AG10803 (cell line): ENCODE measurements at places on chromosomes 16 and 17.

DNA sequence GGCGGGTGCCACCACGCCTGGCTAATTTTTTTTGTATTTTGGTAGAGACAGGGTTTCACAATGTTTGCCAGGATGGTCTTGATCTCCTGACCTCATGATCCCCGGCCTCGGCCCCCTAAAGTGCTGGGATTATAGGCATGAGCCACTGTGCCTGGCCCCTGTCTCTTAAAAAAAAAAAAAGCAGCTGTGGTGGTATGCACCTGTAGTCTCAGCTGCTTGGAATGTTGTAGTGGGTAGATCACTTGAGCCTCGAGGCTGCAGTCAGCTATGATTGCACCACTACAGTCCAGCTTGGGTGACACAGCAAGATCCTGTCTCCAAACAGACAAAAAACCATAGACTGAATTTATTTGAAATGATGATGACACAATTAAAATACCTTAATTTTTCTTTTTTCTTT lies 24.3 kb downstream of the CDK12 start:
- DNase-seq, result peak; percentile 98

DNA sequence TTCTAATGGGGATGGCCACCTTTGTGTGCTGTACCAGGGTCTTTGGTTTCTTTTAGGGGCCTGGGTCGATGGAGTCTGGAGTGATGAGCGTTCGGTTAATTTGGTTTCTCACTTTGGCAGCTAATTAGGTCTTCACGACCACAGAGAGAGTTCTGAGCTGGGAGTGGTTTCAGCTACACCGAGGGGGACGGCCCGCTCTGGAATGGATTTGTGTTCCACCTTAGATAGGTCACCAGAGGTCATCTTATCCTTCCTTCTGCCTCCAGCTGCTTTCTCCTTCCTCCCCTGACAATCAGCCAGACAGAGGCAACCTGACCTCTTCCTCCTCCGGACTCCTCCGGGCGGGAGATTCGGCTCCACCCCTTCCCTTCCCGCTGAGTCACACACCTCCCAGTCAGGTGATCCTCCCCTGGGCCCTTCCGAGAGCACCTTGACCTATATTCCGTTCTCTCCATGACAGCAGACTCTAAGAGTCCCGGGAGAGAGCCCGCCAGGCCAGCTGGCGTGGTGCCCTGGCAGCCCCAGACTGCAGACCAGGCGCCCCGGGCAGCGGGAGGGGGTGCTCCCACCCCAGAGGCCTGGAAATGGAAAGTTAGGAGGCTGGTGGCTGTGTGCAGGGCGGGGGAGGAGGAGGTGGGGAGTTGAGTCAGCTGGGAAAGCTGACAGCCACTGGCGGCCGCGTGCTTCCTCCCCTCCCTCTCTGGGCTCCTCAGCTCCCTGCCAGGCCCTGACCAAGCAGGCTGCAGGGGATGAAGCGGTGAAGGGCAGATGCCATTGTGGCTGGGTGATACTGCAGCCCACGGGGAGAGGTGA lies 44.7 kb downstream of the CHD9 start:
- DNase-seq, result peak; percentile 86

- peak; percentile 67 for DNase-seq
Observed at GRCh38 chr17:66654106-66654740, 180.7 kb upstream of the CACNG5 start.

DNA sequence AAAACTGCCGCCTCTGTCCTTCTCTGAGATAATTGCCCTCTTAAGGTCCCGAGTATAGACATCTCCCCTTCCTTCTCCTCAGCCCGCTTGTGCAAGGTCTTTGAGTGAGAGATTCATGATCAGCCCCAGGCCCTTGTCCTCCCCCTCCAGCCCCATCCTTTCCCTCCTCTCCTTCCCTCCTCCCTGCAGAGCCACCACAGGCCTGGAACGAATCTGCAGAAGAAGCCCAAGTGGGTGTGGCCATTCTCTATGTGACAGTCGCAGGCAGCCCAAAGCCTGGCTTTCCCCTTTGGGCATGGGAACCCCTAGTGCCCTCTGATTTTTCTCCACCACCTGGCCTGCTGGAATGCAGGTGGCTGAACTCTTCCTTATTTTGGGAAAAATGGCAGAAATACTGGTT lies 7.2 kb upstream of the NDRG4 start:
- DNase-seq, result no peak

- no peak for DNase-seq
Observed at GRCh38 chr16:64997121-64997520, 124.7 kb downstream of the CDH11 start.

DNA sequence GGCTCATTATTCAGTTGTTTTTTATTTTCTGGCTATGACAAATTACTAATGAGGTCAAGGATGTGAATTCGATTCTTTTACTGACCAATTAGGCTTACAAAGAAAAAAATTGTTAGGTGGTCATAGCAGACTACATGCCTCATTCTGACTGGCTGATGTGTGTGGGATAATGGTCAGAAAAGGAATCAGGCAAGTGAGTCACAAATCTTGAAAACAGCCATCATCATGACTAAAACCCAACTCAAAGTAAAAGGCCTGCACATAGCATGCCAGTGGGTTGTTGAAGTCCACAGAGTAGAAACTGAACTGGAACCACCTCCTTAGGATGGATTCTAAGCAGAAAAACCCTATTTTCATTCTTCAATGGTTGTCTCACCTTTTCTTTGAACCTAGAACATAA lies 8.6 kb downstream of the RPGRIP1L start:
- DNase-seq, result peak; percentile 84

DNA sequence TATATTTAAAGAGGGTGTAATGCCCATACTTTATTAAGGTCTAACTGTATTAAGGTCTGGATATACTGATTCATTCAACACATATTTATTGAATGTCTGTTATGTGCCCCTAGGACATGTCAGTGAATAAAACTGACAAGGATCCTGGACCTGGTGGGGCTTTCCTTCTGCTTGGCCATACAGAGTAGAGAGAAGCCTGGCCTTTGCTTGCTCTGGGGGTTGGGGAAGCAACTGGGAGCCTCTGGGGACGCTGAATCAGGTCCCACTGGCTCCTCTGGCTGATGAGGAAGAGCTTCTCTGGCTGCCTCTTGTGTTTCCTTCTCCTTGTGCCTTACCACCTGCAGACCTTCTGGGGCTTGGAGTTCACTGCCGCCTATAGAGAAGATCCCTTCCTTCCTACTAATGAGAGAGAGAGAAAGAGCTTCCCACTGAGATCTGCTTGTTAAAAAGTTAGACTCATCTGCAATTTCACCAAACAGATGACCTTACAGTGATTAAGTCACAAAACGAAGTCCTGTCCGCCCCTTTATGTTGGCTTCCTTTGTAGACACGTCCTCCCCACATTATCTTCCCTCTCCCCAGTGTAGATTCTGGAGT lies 49.7 kb downstream of the MSI2 start:
- DNase-seq, result no peak

DNA sequence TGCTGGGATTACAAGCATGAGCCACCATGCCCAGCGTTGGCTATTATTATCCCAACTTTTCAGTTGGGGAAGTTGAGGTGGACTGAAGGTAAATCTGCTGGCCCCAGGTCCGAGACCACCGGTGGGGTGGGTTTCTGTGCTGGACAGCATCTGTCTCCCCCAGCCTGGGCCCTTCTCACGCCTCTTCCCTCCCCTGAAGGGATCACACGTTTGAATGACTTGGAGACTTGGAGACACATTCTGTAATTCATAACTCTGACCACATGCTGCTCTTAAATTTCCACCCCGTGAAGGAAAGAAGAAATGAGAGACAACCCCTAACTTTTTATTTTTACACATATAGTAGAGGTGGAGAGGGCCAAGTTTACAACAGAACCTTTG lies 109.8 kb downstream of the MSI2 start:
- no peak for DNase-seq

DNA sequence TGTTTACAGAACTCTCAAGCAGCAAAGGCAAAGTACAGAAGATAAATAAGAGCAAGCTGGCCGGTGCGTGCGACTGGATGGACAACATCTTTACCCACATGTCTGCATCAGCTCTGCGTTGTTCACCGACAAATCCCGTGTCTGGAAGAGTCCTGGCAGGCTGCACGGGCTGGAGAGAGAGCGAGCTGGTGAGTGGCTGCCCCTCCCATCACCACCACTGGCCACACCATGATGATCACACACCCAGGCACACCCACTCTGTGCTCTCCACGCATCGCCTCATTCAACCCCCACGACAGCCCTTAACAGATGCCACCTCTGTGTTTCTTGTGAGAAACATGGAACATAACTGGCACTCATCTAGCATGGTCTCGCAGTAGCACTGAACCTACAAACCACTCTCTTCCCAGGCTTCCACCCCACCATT lies 59.2 kb downstream of the ANKRD11 start:
- DNase-seq, result peak; percentile 86

DNA sequence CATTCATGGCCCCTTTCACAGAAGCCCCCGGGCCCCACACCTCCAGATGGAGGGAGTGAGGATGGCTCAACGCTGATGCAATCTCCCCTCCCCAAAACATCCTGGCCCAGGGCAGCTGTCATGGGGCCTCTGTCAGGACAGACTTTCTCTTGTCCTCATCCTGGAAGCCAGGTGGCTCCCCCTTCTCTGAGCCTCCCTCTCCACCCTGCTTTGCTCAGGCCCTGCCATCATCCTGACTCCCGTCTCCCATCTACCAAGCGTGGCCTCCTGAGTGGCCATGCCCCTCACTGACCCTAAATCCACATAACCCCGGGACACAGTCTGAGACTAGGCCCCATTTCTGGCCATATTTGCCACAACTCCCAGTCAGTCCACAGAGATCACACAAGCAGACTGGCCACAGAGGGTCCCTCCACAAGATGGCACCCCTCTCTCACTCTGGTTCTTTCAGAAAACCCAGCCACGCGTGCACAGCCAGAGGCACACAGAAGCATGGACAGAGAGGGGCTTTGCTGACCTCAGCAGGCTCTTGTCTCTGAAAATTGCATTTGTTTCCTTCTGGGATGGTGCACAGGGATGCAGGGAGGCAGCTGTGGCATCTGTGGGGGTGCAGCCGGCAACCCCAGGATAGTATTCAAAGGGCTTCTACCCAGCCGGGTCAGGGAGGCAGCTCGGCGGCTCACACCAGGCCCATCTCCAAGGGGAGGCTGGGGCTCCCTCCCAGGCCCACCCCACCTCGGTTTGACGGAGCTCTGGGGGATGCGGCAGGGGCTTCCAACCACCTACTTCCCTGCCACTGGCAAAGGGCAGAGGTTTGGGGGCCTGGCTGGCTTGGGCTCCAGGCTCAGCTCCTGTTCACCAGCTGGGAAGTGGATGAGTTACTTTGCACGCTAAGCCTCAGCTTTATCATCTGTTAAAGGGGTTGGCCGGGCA lies 16.9 kb downstream of the DOC2B start:
- DNase-seq, result peak; percentile 40

- no peak for DNase-seq
Observed at GRCh38 chr17:77435272-77436057, 294.7 kb downstream of the SEC14L1 start.

GRCh38 chr16:65672960-65673359 lies 551.1 kb upstream of the CDH11 start:
- peak; percentile 51 for DNase-seq

- DNase-seq, result no peak
Observed at GRCh38 chr17:61160789-61161445, 238.7 kb upstream of the TBX2 start.

GRCh38 chr16:86994651-86995171 lies 322.5 kb downstream of the C16orf95 start:
- peak; percentile 82 for DNase-seq

- DNase-seq, result peak; percentile 51
Observed at GRCh38 chr16:84065536-84066132, 23.0 kb upstream of the SLC38A8 start.

DNA sequence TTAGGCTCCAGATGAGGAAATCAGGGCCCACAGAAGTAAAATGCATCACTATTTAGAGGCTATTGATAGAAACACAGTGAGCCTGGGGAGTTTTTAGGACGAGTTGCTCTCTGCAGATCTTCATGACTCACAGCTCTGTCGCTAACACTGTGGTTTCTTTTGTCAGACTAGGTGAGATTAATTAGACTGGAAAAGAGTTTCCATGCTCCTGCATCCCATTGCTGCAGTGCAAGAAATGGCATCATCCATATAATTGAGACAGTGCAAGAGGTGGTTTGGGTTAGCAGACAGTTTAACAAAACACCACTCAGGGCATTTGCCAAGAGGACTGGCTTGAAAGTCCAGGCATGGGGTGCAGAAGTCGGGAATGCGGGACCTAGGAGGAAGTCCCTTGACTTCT lies 198.8 kb upstream of the CACNG5 start:
- peak; percentile 83 for DNase-seq

DNA sequence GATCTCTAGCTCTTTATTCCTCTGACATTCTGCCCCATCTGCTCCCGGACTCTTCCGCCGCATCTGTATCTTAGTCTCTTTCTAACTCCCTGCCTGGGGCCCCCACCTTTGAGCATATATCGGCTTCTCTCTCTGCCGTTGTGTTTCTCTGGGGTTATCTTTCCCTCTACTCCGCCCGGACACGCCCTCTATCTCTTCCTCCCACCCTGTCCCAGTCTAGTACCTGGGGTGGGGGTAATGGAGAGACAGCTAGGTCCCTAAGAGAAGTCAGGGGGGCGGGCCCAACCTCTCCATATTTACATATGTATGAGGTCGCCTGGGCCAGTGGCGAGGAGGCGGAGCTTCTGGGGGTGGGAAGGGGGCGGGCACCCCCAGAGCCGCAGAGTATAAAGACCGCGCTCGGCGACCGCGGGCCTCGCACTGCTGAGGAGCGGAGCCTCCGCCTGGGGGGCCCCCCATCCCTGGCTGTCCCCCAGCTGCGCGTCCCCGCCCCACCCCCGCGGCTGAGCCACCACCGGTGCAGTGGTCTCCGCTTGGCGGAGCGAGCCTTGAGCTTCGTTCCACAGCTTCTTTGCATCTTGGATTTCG lies at the start of gene ATP1B2:
ATP1B2 (plus strand) TSS at position 418 of the 588 bp plus-strand sequence. CDS start 593 bp downstream, outside the sequence.
- no peak for DNase-seq

GRCh38 chr16:23406546-23407240 lies 46.3 kb downstream of the COG7 start:
- peak; percentile 5 for DNase-seq

DNA sequence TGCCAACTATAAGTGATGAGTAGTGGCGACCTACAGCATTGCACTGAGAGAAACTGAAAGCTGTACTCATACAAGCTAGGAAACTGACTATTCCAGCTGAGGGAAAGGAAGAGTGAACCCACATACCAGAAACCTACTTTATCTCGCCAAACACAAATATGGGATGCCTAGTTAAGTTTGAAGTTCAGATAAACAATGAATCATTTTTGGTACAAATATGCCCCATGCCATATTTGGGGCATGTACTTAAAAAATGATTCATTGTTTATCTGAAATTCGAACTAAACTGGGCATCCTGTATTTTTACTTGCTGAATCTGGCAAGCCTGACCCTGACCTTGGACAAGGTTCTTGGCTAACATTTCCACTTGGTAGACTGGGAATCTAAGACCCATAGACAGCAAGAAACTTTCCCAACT lies 527.8 kb upstream of the PSMD7 start:
- DNase-seq, result no peak

DNA sequence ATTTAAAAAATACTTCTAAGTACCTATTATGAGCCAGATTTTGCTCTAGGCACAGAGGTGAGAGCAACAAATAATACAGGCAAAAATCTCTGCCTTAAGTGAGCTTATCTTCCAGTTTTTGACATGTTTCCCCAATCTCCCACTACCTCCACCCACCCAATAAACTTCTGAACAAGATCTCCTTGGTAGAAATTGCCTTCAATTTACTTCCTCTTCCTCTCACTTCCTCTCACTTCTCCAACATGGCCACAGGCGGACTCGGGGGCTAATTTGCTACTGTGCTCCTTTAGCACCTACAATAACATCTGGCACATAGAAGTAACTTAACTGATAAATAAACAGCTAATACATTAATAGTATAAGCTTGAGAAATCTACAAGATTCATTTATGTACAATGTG lies 82.6 kb downstream of the CACNG1 start:
- DNase-seq, result no peak
